Activated CD4-positive, alpha-beta memory T cell treated with anti-CD3 and anti-CD28 coated beads for 36 hours (primary cell): ENCODE measurements at places on chromosomes 12 and 14.
A peak's percentile ranks its signal among the peaks of the same experiment; 100 is the strongest.

DNA sequence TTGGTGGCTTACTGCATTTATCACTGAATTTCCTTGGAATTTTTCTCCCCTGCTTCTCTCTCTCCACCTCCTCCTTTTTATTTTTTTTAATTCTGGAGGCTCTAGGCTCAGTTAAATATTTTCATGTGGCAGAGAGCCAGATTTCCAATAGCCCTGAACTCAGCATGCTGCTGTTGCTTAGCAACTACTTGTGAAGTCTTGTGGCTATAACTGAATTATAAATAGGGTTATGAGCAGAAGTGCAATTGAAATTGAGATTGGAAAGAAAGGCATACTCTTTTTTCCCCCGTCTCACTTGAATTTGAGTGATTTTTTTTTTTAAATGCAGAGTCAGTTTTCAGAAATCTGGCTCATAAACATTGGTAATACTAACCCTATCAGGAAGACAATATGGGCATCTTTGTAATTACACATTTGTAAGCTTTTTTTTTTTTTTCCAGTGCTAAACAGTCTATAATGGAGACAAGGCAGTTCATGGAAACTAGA is 38.3 kb downstream of the ATF7IP start:
- no peak for DNase-seq

DNA sequence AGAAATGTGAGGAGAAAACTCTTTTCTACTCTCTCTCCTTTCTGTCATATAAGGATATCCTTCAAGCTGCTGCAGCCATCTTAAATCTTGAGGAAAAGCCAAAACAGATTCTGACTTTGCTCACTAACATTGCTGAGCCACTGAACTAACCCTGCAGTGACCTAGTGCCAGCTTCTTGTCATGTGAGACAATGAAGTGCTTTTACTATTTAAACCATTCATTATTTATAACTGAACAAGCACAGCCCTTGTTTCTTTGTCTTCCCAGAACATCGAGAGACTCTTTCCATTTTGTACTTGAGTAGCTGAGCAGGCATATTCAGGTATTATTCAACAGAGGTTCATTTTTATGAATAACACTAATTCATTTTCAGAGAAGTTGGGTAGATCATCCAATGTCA is 455.0 kb upstream of the TMPO start:
- DNase-seq, result no peak

GRCh38 chr12:43638806-43639205 is 86.8 kb upstream of the ADAMTS20 start:
- DNase-seq, result no peak

- DNase-seq, result no peak
These were observed 49.0 kb downstream of the TMTC1 start for GRCh38 chr12:29734734-29735133.

DNA sequence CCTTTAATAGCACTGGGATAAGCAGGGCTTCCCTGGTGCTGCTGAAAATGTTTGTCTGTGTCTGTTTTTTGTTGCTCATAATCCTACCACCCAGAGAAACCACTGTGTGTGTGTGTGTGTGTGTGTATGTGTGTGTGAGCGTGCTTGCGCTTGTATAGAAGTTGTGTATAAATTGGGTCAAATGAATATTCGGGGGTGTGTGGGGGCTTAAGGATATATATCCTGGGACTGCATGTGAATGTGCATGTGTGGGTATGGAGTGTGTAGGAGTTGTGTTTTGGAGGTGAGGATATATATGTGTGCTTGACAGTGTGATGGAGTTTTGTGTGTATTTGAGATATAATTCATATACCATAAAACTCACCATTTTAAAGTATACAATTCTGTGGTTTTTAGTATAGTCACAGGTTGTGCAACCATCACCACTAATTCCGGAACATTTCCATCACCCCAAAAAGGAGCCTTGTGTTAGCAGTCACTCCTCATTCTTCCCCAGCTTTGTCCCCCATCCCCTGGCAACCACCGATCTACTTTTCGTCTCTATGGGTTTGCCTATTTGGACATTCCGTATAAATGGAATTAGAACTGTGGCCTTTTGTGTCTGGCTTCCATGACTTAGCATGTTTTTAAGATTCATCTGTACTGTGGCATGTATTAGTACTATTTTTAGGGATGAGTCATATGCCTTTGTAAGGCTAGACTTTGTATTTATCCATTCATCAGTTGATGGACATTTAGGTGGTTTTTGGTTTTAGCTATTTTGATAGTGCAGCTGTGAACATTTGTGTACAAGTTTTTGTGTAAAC is 25.6 kb downstream of the TCTN1 start:
- no peak for DNase-seq

- DNase-seq, result no peak
These were observed 37.0 kb downstream of the RPH3A start for GRCh38 chr12:112828541-112828940.

DNA sequence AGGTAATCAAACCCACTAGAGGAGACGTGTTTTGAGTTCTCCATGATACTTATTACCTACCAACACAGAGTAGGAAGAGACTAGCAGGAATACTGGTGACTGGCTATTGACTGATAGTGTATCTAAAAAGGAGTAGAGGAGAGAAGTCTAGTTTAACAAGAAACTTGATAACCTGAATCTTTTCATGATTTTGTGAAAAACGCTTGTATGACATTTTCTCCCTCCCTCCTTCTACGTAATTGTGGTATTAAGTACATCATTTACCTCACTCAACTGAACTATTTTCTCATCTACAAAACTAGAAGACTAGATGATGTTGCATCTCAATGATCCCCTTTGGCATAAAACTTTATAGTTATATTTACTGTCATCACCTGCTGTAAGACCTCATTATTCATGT is 107.4 kb downstream of the PPP1R12A start:
- no peak for DNase-seq

DNA sequence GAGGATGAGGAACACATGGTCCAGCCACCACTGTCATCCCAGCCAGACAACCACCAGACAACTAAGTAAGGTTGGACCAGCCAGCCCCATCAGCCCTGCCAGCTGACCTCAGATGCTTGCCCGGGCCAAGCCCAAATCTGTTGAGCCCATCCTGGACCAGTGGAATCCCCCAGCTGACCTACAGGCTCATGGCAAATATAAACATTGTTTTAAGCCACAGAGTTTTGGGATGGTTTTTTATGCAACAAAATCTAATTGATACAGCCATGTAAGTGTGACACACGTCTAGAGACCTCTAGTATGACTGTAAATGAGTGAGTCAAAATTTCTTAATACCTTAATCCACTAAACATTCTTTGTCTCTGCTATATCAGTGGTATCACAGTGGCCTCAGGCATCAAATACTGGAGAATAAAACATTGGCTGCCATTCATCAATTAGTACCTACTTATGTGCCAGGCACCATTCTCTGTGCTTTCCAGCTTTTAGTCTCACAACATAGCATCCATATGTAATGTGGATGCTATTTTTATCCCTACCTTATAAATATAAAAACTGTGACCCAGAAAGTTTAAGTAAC is 24.2 kb upstream of the NT5DC3 start:
- no peak for DNase-seq

GRCh38 chr12:125287155-125287847 is 222.1 kb downstream of the AACS start:
- DNase-seq, result no peak

DNA sequence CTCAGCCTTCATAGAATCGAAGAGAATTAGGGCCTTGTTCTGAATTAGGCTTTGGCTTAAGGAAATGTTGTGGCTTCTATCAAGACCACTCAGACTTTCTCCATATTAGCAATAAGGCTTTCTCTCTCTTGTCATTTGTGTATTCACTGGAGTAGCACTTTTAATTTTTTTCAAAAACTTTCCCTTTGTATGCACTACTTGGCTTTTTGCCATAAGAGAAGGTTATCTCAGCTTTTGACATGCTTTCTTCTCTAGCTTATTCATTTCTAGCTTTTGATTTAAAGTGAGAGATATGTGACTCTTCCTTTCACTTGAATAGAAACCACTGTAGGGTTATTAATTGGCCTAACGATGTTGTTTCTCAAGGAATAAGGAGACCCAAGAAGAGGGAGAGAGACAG is 244.2 kb downstream of the GPHN start:
- no peak for DNase-seq

DNA sequence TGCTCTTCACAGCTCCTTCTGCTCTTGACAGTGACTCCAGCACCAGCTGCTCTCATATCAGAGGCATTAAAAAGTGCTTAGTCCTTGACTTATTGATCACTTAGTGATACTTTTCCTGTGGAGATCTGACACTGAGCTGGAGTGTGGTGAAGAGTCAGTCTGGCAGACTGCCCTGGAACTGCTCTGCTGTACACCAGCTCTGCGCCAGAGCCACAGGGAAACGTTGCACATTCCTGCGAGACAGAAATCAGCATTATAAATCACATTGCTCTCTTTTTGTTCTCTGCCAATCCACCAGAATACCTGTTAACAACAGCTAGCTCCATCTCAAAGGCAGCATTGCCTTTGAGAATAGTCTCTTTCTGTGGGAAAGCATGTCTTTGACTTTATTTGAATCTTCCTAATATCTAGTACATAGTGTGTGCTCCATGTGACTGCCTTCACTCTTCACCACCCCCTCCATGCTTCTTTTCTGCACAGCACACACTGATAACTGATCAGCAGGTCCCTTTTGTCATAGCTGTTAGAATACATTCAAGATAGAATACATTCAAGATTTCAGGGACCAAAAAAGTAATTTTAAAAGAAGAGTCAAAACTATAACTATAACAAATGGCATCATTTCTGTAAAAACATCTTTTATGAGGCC is 48.2 kb upstream of the VSX2 start:
- DNase-seq, result no peak

DNA sequence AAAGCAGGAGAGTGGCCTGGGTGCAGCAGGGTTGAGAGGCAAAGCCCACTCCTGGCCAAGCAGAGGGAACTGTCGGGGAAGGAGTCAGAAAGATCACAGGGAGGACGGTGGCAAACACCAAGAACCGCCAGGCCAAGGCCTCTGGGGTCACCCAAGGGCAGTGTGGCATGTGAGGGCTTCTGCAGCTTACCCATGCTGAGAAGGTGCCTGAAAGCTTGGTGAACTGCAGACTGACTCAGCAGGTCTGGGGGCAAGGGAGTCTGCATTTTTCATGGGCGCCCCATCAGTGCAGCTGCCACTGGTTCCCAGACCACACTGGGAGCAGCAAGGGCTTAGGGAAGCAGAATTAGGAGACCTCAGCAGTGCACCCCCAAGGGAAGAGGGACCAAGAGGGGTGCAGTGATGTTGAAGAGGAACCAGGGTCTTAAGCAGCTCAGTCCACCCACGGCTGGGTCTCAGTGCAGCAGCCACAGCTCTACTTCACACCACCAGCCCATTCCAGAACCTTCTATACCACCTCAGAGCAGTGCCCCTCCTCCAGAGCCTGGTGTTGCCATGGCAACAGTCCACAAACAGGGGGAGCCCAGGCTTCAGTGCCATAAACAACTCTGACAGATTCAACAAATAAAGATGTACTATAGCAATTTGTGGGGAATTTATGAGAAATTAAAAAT is 59.4 kb downstream of the ITPK1 start:
- DNase-seq, result no peak

- no peak for DNase-seq
These were observed 7.2 kb upstream of the TBX3 start for GRCh38 chr12:114691196-114691595.

DNA sequence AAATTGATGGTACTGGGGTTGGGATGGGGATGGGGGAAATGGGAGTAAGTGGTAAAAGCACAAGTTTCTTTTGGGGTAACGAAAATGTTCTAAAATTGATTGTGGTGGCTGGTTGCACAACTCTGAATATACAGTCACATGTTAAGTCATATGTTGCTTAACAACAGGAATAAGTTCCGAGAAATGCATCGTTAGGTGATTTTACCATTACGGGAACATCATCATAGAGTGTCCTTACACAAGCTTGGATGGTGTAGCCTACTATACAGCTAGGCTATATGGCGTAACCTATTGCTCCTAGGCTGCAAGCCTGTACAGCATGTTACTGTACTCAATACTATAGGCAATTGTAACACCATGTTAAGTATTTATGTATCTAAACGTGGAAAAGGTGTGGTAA is 31.0 kb downstream of the ITGA7 start:
- DNase-seq, result no peak

DNA sequence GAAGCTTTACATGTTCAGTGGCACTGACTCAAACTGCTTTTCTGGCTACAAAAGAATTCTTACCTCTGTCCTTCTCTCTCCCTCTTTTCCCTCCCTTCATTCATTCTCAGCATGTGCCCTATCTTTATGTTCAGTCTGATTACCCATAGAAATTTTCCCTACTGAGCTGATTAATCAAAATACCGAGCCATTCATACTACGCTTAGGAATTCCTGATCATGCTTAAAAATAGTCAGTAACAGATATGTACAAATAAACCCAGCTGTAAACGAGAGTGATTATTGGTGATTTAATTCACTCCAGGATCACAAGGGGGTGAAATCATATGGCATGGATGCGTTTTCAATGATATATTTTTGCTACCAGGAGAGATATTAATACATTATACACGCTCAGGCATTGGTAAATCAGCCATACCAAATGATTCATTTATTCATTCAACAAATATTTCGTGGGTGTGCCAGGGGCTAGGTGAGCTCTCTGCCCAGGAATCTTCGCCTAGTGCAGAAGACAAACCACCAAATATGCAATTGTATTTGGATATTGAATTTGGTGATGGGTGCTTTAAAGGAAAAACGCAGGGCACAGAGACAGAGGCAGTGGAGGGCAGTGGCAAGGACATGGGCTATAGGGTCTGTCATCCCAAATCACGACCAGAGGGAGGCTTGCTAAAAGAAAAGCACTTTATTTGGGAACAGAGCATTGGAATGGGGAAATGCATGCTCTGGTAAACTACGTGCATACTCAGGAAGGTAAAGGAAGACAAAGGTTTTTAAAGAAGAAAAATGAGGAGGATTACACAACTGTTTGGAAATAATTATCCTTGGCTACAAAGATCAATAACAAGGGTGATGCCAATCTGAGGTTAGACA is 13.9 kb upstream of the VRK1 start:
- no peak for DNase-seq

- DNase-seq, result no peak
These were observed 32.4 kb downstream of the PLEKHG7 start for GRCh38 chr12:92735131-92735721.

- DNase-seq, result no peak
These were observed 565 bp downstream of the CEP83 start for GRCh38 chr12:94458877-94459727.

GRCh38 chr14:100530270-100531072 is 56.7 kb downstream of the BEGAIN start:
- peak; percentile 2 for DNase-seq

- no peak for DNase-seq
These were observed 8.2 kb upstream of the MAX start for GRCh38 chr14:65110525-65110924.

- DNase-seq, result no peak
These were observed 68.2 kb downstream of the TMTC2 start for GRCh38 chr12:82754856-82755255.

GRCh38 chr12:119319638-119320037 is 14.9 kb upstream of the CCDC60 start:
- DNase-seq, result no peak

DNA sequence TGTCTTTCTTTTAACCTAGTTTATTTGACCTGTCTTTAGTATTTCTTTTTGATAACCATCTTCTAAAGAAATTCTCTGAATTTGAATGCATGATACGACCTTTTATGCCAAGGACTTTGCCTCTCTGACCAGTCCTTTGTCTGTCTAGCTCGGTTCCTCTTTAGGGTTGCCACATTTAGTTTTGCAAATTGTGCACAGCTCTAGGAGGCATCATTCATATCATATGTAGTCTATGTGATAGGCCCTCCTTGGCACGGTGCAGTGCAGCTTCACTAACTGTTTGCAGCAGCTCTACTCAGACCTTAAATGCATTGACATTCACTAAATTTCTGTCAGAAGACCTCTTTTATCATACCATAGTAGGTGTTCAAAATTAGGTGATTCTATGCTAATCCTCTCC is 75.6 kb downstream of the USP15 start:
- no peak for DNase-seq

GRCh38 chr12:2297658-2298057 is 244.9 kb downstream of the CACNA1C start:
- no peak for DNase-seq
